ENCODE measurements at places on chromosomes 1 and 21.

DNA sequence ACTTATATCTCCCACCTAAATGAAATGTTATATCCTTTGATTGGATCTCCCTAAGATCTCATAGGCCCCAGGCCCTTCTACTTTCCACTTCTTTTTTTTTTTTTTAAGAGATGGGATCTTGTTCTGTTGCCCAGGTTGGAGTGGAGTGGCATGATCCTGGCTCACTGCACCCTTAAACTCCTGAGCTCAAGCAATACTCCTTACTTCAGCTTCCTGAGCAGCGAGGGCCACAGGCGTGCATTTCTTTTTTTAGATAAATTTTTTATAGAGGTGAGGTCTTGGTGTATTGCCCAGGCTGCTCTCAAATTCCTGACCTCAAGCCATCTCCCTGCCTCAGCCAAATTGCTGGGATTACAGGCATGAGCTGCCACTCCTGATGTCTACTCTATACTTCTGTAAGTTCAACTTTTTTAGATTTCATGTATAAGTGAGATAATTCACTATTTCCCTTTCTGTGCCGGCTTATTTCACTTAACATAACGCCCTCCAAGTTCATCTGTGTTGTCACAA, 987.5 kb upstream of the NCAM2 start:
- no peak for DNase-seq

DNA sequence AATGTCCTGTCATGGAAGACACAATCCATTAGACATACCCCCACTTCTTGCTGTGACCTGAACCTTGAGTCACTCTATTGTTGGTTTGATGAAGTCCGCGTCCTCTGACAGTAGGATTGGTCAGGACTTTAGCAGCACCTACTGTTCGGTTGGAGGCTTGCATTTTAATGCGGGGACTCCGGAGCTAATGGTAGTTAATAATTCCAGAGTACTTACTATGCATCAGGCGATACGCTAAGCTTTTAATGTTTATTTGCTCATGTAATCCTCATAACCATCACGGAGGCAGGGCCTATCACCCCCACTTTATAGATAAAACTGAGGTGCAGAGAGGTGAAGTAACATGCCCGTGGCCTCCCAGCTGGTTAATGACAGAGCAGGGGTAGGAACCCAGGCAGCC, 7.9 kb upstream of the ELF3 start:
- DNase-seq: no peak

DNA sequence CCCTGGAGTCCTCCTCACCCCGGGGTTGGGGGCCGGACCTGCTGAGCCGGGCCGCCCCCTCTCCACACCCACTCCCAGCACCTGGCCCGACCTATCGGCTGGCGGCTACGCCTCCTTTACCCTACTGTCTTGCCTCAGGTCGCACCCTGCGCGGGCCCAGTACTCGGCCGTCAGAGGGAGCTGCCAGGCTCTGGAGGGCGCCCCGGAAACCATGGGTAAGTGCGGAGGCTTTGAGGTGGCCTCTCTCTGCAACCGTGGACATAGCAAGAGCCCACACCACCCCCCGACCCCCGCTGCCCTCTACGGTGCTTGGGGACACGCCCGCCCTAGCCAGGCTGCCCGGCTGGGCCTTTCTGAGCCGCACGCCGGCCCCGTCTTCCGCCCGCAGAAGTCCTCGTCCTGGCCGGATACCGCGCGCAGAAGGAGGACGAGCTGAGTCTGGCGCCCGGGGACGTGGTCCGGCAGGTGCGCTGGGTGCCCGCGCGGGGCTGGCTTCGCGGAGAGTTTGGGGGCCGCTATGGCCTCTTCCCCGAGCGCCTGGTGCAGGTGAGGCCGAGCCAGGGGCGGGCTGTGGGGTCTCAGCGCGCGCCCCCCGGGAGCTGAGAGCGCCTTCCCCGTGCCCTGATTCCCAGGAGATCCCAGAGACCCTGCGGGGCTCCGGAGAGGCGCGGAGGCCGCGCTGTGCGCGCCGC, at the start of gene SH3D21:
Gene SH3D21 (plus strand): TSS at position 159 of the 692 bp plus-strand sequence. CDS start 53 bp downstream, at position 212.
- DNase-seq: no peak

- DNase-seq: no peak
Observed at GRCh38 chr1:159932296-159933285, 7.3 kb upstream of the TAGLN2 start.

DNA sequence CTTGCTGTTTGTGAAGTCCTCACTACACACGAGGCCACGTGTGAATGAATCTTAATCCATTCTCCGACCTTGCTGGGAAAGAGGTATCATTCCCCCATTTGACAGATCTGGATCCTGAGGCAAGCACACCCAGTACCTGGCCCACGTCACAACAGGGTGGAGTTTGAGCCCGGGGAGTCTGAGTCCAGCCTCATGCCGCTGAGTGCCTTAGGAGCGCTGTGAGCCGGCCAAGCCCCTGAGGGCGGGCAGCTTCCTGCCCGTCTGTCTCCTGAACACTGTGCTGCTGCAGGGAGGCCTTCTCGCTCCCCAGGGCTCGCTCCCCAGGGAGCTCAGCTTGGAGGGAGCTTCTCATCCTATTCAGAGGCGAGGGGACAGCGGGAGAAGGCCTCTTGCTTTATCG, 29.7 kb downstream of the SLC45A1 start:
- DNase-seq: no peak

DNA sequence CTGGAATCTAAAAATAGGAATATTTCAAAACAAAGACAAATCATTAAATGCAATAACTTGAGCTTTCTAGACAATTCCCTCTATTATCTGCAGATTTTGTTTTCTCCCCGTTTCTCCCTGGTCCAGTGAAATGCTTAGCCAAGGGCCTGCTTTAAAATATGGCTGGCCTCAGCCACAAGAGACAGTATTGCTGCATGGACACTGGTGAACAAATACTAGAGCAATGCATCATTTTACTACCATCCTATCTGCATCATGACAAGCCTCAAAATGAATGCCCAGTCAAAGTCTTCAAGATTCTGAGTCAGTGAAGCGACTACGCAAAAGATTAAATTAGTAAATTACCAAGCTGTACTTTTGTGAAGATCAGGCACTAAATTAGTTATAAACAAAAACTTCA, 80.5 kb downstream of the ENAH start:
- no peak for DNase-seq

DNA sequence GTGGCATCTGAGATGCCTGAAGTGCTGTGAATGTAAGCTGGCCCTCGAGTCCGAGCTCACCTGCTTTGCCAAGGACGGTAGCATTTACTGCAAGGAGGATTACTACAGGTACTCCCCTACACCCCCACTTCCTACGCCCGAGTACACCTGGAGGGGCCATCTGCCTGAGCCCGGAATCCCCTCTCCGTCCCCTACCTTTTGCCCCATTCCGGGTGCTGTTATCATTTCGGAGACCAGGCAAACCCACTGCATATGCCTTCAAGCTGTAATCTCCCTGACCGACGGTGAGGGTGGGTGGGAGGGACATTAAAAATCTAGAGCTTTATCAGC, 2.9 kb downstream of the LHX9 start:
- DNase-seq: no peak

GRCh38 chr21:18782721-18783120, 379.1 kb upstream of the TMPRSS15 start:
- DNase-seq: no peak

- DNase-seq: no peak
Observed at GRCh38 chr1:59179673-59180072, 117.2 kb upstream of the FGGY start.

DNA sequence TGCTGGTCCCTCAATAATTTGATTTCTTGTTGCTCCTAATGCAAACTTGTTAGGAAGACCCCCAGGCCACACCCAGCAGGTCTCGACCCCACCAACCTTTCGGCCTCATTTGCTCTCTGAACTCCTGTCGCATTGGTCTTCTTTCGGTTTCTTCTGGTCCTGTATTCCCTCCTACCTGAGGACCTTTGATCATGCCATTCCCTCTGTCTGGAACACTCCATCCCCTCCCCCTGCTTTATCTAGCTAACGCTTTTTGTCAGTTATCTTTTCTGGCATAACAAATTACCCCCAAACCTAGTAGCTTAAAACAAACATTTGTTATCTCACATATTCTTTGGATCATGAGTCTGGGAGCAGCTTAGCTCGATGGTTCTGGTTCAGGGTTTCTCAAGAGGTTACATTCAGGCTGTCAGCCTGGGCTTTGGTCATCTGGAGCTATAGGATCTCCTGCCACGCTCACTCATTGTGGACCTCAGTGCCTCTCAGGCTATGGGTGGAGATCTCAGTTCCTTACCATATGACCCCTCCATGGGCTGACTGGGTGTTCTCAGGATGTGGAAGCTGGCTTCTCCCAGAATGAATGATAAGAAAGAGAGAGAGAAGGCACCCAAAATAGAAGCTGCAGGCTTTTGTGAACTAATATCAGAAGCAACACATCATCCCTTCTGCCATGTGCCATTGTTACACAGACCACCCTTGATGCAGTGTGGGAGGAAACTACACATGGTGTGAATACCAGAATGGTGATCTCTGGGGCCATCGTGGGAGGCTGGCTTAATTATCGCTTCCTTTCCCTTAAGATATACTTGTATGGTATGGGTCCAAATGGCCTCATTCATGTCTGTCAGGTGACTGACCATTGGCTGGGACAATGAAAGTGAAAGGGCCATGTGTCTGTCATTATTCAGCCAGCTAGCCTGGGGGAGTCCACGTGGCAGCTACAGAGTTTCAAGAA, 29.1 kb upstream of the BCAR3 start:
- DNase-seq: no peak

Measured in forelimb muscle (tissue), 1 donor.